T1000 (cell line): ENCODE measurements at places on chromosomes 11 and 22.
A peak's percentile ranks its signal among the peaks of the same experiment; 100 is the strongest.

DNA sequence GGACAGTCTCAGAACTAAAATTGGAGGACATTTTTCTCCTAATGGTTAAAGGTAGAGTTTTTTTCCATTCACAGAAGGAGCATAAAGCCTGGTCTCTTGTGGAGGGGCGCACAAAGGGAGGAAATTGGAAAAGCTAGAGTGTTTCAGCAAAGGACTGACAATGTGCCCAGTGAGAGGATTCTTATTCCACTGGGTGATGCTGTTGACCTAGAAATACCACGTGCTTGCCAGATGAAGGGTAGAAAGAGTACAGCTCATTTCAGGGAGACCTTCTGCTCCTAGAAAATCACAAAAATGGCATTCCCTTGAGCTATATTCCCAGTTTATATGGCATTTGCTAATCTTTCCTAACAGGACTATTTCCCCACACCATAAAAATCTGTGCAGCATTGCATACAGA is 21.1 kb downstream of the MS4A6E start:
- no peak for DNase-seq

DNA sequence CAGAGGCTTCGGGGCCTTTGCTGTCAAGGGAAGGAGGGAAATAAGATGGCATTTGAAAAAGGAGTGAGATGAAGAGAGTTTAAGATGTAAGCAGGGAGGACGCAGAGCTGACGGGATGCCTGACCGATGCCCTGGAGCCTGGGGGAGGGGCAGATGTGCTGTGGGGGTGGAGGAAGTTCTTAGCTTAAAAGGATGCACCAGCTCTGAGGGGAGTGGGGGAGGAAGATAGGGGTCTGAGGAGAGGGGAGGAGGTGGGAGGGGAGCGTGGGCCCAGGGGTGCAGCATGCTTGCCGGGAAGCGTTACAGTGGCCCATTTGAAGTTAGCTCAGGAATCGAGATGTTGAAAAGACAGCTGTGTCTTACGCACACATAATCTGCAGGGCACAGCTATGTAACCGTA is 56.3 kb downstream of the RPS6KA4 start:
- DNase-seq = no peak

GRCh38 chr22:47270463-47271135 is 508.1 kb downstream of the TBC1D22A start:
- DNase-seq = no peak

DNA sequence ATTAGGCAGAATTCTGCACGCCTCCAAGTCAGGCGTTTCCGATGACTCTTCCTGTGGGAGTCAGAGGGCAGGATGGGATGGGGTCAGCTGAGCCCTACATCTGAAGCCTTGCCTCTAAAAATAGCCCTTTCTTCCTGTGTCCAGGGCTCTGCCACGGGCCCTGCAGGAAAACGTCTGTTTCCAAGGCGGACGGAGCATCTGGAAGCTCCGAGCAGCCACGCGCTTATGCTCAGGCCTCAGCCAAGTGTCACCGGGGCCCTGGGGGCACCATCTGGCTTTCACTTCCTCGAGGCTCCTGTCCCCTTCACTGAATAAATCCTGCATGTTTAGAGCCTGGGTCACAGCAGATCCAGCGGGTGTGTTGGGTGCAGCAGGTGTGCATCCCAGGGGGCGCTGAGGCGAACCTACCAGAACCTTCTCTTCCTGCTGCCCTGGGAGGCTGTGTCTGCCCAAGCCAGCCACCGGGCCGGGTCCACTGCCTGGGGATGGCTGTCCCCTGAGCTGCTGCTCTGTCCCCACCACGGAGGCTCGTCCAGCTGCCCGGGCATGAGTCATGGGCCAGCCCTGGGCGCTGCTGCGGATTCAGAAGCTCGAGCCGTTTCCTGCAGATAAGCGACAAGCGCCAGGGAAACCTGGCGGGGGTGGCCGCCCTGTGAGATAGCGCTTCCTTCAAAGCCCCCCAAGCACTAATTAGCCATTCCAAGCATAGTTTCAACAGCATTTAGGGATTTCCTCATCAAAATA is 32.0 kb upstream of the LINC01488 start:
- DNase-seq = no peak

DNA sequence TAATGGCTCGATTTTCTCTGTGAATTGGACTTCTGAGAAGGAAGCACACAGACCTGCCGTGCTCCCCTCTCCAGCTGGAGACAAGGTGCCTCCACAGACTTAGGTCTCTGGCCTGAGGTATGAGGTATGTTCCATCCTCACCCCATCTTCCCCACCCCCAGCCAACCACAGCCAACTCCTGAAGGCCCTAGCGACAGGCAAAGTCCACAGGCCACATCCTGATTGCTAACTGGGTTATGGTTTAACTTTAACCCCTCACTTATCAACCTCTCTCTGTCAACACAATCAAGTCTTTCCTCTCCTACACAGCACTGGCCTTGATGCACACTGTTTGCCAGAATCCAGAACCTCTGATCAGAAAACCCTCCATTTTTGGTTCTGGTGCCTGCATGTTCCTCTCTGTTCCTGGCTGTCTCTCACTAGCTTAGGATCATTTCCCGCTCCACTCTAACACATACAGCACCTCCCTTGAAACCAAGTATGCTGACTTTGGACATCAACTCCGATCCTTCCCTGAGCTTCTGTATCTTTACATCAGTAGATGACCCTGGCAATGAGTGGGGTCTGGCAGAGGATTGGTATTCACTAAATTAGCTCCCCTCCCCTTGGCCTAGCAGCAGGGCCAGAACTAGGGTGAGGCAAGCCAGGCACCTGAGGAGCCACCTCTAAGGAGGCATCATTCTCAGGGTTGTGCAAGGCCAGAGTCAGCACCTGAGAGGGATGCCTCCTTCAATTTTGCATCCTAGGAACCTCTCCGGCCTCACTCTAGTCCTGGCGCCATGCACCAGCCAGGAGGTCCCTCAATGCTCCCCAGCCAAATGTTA is 22.0 kb downstream of the JAML start:
- no peak for DNase-seq

DNA sequence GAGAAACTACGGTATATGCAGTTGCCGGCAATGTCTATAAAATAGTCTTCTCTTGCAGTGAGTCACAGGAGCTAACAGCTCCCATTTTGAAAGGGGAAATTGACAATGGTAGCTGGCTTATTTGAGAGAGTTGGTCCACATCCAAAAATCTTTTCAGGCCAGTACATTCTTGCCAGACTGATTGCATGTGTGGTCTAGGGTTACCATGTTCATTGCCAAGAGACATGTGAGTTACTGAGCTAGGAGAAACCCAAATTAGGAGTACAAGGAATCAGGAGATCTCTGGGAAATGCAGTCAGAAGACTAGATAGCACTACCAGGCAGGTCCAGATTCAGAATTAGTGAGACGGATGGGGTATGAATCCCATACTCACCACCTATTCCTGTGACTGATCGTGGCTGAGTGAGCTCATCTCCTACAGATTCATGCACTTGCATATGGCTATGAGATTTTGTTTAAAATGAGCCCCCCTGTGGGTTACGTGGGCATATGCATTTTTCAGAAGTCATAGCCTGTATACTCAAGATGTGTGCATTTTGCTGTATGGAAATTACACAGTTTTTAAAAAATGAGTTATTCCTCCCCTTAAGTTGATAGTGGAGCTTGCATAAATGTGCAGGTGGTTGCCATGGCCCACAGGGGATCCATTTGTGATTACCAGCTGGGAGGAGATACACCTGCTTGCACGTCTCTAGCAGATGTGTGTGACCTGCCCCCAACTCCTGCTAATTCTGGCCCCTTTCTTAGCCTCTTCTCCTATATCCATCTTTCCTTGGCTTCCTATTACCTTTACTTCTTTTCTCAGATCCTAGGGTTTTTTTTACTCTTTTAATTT is 102.7 kb downstream of the COMMD9 start:
- DNase-seq = no peak

DNA sequence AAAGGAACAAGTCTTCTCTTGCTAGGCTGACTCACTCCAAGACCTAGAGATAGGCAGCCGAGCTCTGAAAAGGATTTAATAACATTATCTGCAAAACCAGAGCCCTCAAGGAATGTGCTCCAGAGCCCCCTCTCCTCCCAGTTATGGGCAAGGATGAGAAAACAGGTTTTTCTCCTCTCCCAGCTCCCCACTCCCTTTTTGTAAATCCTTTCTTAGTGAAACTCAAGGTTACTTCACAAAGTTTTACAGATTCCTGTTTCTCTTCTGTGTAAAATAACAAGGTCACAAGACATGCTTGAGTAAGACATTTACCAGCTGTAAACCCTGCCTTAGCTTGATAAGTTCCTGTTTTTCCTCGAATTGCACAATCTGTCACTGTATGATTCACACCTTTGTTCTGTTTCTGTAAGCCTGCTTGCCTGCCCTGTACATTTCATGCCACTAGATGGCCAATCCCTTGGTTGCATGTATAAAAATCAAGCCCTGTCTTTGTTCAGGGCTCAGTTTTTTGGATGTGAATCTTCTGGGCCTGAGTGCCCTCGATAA is 489.4 kb downstream of the KCNA4 start:
- peak; percentile 16 for DNase-seq

GRCh38 chr22:38401336-38402084 is 53.5 kb downstream of the KCNJ4 start:
- DNase-seq = no peak

DNA sequence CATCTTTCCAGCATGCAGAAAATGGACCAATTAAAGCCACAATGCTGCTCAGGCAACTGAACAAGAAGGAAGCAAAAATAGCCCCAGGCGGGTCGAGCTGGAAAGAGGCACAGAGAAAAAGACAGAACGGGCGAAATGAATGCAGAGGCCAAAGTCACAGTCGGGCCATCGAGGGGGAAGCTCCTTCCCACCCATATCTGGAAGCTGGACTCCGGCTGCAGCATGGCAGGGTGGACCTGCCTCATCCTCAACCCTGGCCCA is 58.6 kb upstream of the PRDM11 start:
- no peak for DNase-seq

- no peak for DNase-seq
Observed at GRCh38 chr22:29524442-29525191, 28.9 kb downstream of the THOC5 start.

GRCh38 chr11:66934950-66935779 is 23.0 kb downstream of the PC start:
- DNase-seq = no peak

DNA sequence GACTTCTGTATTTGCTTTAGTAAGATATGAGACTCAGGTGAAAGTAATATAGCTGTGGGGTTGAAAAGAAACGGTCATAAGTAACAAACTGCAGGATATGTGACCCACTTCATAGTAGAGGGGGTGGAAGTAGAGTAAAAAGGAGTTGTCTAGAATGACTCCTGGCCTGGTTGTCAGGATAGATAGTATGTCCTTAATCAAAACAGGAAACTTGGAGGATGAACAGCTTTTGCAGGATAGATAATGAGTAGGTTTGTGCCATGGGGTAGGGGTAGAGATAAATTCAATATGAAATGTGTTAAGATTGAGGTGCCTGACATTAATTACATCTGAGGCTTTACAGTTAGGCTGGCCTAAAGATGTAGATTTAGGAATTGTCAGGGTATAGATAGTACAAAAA is 47.0 kb upstream of the B3GNT6 start:
- no peak for DNase-seq

DNA sequence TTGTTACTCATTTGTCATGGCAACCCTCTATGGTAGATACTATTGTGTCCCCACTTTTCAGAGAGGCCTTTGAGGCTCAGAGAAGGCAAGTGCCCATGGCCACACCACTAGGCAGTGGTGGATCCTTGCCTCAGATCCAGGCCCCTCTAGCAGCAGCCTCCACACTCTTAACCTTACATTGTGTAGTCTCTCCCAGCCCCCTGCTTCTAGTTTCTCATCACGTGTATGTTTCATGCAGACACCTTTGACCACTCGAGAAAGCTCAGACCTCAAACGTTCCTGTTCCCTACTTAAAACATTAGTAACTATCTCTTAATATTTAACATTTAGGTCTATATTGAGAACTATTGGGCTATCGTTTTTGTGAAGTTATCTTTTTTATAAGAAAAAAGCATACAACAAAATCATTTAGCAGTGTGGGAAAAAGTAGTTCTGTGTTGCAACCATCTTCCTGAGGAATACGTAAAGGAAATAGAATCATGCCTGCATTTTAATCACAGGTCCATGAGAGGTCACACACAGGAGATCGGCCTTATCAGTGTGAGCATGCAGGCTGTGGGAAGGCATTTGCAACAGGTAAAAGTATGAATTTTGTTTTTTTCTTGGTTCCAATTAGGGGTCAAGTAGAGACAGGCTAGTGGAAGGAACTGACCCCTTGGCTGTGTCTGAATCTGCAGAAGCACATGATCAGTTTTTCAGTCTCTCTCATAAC is 35.1 kb downstream of the ZNF143 start:
- DNase-seq = no peak

DNA sequence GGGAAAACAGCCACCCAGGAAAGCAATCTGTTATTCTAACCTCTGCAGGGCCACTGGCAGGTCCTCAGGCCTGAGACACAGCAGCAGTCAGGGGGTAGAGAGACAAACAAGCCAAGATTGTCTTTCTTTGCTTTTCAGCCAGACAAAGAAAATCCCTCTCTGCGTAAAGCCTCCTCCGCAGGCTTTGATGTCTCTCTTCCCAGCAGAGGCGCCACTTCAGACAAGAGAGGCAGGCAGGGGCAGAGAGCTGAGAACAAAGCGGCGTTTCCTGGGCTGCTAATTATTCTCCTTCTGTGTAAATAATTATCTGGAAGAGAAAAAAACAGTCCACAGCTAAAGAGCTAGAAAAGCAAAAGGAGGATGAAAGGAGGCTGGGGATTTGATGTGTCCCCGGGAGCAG is 102.7 kb upstream of the SEZ6L start:
- DNase-seq = no peak

DNA sequence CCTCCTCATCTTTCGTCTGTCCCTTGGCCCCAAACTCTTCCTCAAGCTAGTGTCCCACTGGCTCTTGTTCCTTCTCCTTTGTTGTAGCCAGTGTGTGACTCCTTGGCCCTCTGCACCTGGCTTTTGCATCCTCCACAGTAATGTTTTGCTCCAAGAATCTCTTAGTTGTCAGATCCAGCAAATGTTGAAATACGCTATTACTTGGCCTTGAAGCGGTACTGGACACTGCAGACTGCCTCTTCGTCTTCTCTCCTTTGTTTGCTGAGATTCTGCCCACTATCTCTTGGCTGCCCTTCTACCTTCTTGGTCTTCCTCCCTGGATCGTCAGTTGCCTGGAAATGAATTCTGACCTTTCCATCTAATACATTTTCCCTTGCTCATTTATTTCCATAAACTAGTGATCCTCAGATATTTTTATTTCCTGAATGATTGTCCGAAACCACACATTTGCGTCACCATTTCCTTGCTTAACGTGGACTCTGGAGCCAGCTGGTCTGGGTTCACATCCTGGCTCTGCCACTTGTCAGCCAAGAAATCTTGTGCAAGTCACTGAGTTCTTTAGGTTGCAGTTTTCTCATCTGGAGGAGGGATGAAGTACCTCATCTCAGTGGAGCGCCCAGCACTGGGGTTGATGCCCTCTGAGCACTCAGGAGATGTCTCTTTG is 113.6 kb downstream of the LDLRAD3 start:
- DNase-seq = no peak

- DNase-seq = no peak
Observed at GRCh38 chr11:33263549-33263948, 6.4 kb downstream of the HIPK3 start.

DNA sequence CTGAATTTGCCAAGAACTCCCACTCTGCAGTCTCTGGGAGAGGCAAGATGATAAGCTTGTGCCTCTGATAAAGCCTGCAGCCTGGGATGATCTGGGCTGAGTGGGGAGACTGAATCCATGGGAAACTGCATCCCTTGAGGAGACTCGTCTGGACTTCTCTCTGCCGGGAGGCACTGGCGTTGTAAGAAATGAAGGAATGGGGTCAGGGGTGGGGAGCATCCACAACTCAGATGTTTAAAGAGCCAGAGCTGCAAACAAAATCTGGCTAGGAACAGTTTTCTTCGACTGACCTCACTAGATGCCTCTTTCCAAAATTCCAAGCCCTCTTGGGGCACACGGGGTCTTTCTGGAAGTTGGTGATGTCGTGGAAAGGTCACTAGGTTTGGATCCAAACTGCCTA is 64.4 kb downstream of the SPON1 start:
- no peak for DNase-seq
